ENCODE measurements at places on chromosomes 5 and 9.

- no peak for DNase-seq
Measured at GRCh38 chr5:135174315-135175096, 140.5 kb upstream of the PITX1 start.

- no peak for DNase-seq
Measured at GRCh38 chr9:104711604-104712003, 17.3 kb downstream of the OR13D1 start.

GRCh38 chr9:109016132-109016531 lies 2.8 kb upstream of the CTNNAL1 start:
- no peak for DNase-seq

DNA sequence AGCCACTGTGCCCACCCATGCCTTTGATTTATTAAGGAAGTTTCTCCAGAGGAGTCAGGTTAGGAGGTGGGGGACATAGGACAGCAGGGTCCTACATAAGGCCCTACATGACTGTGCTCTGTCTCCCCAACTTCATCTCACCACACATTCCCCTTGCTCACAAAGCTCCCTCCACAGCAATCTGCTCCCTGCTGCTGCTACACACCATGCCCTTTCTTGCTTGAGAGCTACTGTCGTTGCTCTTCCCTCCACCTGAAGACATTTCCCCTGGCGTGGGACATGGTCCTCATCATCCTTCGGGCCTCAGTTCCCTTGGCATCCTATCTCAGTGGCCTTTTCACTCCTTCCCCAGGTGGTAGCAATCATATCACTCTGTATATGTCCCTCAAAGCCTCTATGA lies 75.9 kb upstream of the DAPK1 start:
- DNase-seq = no peak

DNA sequence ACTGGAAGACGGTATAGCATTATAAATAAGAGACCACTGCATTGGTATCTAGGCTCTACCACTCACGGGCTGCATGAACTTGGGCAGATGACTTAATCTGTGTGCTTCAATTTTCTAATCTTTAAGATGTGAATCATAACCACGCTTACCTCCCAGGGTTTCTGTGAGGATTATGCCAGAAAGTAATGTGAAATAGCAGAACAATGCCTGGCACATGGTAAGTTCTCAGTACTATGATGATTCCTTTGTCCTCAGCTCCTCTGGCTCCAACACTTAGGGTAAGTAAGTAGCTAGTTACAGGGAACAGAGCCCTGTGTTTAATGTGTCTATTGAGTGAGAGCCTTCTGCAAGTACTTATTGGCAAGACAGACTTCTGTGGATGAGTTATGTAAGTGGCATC lies 31.1 kb downstream of the POU4F3 start:
- no peak for DNase-seq
